CD4-positive, alpha-beta T cell treated with Interleukin-15 for 1 hour (primary cell): ENCODE measurements at places on chromosomes 4 and X.

- no peak for DNase-seq
Measured at GRCh38 chr4:4425696-4426095, 38.8 kb downstream of the NSG1 start.

GRCh38 chr4:7801001-7801400, 138.7 kb downstream of the AFAP1 start:
- DNase-seq, result no peak

- peak; percentile 96 for DNase-seq
Measured at GRCh38 chrX:149539283-149540130, 1.3 kb upstream of the EOLA1 start.

DNA sequence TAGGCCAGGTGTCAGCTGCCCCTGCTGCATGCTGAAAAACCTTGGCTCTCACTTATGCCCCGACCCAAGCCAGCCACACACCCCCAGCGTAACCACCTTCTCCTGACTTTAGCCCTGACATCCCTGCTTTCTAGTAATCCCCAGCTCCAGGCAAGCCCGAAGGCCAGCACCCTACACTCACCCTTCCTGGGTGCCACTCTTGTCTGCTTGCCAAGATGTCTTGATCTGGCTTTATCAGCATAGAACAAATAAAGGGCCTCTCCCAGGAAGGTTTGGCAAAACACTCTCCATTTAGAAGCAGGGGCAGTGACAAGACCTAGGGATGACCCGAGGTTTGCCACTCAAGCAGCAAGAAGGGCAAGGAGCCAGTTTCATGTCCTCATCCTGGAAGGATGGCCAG, 6.8 kb upstream of the MAP9 start:
- no peak for DNase-seq

- DNase-seq, result no peak
Measured at GRCh38 chrX:100895365-100896075, 21.4 kb upstream of the NOX1 start.

DNA sequence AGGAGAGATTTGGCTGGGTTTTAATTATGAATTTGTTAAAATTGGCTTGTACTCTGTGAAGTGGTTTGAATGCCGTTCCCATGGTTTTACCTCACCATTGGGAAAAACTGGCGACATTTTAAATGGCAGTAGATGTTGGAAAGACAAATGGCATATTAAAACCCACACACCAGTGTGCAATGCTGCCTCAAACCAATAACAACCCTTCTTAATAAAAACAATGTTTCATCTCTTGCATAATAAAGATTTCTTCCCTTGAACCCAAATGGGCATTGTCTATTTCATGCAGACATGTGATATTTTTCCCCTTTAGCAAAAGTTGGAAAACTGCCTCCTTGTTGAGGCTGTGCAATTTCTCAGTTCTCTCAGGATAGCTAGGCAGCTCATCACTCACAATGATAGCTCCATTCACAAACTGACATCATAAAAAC, 33.7 kb downstream of the GABRB1 start:
- no peak for DNase-seq

DNA sequence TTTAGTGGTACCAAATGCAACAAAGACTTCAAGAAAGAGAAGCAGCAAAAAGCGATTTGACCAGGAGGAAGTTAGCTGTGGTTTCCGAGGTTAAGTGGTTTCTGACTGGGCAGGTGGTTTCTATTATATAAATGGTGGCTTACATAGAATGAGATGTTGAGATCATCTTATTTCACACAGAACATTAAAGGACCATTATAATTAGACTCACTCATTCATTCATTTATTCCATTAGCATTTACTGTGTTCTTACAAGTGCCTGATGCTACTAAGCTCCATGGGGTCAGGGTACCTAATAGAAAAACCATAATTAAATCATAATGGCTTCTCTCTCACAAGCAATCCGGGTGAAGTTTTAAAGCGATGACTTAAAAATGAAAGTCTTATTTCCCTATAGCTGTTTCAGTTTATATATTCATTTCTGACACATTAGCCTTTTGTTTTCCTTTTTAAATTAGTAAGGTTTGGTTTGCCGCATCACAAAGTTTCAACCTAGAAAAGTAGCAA, 10.6 kb downstream of the TSPAN6 start:
- DNase-seq, result no peak

- no peak for DNase-seq
Measured at GRCh38 chr4:81003597-81004111, 26.9 kb upstream of the BMP3 start.

- DNase-seq, result no peak
Measured at GRCh38 chr4:94036964-94037363, 170.7 kb upstream of the SMARCAD1 start.
